AG04450 (cell line): ENCODE measurements at places on chromosomes 2 and 18. TPM values are rescaled to one million over a fixed set of nuclear protein-coding genes. Genes with fewer than 3 reads are reported as not detected.
A peak's percentile ranks its signal among the peaks of the same experiment; 100 is the strongest.

DNA sequence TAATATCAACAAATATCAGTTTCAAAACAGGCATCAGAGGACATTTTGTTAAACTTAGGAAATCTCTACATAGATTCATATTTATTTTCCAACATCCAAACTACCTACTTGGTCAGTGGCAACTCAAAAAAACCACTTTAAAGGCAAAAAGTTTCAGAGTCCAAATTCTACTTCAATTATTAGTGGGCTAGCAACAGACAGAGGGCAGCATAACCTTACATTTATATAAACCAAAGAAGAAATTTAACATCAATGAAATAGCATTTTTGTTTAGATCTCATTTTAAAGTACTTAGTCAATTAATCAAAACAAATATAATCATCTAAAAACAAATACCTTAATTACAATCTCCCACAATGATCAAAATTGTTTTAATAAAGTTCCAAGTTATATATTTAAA, 33.3 kb downstream of the RTTN start:
- DNase-seq, result no peak

DNA sequence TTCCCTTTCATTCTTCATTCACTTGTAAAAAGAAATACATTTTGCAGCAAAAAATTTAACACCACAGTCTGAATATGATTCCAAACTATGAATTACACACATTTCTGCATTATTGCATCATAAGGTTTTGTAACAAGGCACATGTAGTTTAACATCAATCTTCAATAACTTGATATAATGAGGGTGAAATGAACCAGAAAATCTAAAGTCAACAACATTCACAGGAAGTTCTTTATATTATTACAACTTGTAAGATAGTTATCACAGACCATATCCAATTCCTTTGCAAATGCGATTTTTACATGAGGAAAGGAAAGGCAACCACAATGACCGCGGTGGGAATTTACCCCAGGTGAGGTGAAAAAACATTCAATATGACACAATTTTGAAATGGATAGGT, 213.3 kb downstream of the NAPG start:
- no peak for DNase-seq

The ARHGAP25 gene
- polyA plus RNA-seq, result 0.38 and 0.55 TPM in 2 replicates

GRCh38 chr18:11741505-11742145, 52.6 kb downstream of the GNAL start:
- no peak for DNase-seq

DNA sequence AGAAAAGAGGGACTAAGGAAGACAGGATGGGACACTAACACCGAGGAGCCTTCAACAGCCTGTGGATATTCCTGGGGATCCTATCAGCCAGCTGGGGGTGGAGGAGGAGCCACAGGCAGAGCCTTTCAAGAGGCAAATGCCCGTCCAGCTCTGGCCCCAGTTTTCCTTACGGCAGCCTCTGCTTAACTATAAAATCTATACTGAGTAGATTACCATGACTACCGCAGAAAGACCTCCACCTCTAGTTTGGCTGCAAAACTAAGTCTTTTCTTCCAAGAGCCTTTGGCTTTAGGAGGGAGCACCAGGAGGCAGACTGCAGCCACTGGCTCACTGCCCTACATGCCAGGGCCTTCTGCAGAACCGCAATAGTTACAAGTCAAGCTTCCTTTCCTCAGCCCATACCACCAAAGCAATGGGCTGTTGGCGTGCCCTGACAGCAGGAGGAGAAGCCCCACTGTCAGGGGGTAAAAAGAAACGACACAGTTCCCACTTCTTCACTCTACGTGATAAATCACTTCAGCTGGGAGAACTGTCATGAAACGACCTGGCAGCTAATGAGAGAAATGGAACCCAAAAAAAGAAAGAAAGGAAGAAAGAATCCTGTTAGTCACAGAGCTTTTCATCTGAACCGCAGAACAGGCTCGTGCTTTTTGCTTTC, 25.1 kb upstream of the CREB1 start:
- DNase-seq, result no peak

- DNase-seq, result peak; percentile 59
Measured at GRCh38 chr2:53512071-53512826, 255.4 kb upstream of the CHAC2 start.

DNA sequence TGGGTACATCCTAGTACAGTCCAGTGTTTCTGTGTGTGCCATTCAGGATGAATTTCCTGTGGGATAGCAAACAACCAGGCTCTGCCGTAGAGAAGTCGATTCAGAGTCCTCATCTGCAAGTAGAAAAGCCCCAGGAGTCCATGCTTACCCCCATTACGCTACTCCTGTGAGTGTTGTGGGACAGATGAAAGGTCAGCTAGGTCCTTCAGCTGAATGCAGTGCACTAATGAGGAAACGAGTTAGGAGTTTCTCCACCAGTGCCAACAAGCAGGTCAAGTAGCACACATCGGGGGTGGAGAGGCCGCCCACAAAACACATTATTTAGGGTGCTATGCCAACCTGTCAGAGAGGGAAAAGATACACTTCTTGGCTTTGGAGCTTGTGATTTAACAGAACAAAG, 2.5 kb upstream of the GPR39 start:
- DNase-seq, result no peak

The TDRD15 gene
- polyA plus RNA-seq, result not detected in 2 replicates

DNA sequence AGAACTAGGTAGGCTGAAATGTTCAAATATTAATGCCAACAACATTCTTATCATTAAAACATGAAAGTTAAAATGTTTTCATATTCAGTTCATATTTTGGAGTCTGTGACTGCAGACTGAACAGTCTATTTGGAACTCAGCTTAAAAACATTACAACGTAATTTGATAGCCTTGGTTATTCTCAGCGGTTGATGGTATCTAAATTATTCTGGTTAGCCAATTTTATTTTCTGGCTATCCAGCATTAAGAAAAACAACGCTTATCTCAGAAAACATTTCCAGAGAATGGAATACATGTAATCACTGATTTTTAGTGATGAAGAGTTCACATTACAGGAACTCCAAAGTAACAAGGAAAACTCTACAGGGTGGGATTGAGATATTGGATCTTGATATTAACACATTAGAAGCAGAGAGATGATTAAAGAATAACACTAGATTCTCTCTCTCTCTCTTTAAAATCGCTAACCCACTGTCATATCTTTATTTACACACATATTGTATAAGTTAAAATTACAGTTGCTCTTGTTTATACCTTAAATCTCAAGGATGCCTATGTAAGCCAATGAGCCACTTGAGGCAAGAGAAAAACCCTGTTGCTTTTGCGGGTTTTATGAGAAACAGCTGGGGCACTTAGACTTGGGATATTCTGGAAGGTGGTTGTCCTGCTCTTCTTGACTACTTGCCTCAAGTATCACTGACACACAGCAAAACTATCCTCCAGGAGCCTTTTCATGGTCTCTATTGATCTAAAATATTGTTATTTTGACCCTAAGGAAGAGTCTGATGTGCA, 84.9 kb downstream of the ICOS start:
- DNase-seq, result no peak

DNA sequence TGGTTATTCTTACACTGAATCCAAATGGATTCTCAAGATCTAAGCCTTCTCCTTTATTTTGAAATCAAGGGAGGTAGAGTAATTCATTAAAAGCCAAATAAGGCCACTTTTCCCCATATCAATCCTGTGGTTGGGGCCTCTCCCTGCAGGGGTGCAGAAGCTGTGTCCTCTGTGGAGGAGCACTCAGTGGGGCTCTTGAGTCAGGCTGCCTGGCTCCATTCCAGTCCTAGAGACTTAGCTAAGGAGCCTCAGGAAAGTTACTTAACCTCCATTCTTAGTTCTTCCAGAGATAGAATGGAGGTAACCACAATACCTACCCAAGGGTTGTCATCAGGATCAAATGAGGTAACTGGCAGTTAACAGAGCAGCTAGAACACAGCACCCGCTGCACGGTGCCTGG, 564.3 kb downstream of the CMPK2 start:
- DNase-seq, result no peak

- DNase-seq, result no peak
Measured at GRCh38 chr18:32366586-32367538, 103.8 kb downstream of the GAREM1 start.

The COL4A3 gene
- 0.07 TPM in 1 of 2 replicates, not detected in the other for polyA plus RNA-seq

- no peak for DNase-seq
Measured at GRCh38 chr2:73697606-73698005, 39.5 kb downstream of the TPRKB start.

The REG3G gene
- polyA plus RNA-seq, result not detected in 2 replicates

The NTSR2 gene
- polyA plus RNA-seq, result not detected in 2 replicates
